ENCODE measurements at places on chromosomes 4 and X.

DNA sequence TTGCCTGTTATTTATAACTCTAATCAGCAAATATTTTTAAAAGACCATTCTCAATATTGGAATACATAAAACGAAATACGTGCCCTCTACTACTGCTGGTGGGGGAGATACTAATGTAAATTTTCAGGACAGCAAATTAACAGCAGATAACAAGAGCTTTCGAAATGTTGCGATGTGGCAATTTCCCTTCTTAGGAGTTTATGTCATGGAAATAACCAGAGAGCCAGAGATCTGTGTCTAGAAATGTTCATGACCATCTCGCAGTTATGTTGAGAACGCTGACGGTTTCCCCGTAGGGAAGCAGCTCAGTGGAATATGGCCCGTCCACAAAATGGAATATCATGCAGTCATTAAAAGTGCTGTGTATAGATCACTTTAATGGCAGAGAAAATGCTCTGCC lies 238.4 kb upstream of the PSAPL1 start:
- no peak for DNase-seq

- DNase-seq, result peak; percentile 17
Measured at GRCh38 chr4:8291701-8292477, 22.3 kb downstream of the HTRA3 start.

DNA sequence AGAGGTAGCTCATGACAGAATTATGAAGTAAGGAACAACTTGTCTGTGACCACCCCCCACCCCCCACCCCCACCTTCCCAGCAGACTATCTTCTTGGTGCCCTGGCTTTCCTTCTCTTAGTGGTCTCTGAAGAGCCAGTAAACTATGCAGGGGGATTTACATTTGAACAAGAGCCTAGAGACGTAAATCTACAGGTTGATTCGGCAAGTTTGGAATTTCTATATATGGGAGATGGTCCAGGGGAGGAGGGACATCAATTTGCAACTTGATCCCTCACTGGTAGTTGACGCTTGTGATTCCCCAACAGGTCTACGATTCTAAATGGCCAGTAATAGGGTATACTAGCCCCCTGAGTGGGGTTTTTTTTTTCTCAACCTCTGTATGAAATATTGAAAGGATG lies 36.7 kb downstream of the IL13RA1 start:
- DNase-seq, result no peak

GRCh38 chr4:30727409-30727808 lies 7.2 kb downstream of the PCDH7 start:
- no peak for DNase-seq

- no peak for DNase-seq
Measured at GRCh38 chrX:78958419-78959116, 13.4 kb downstream of the P2RY10 start.

- DNase-seq, result no peak
Measured at GRCh38 chr4:38587106-38587505, 76.9 kb upstream of the KLF3 start.

- no peak for DNase-seq
Measured at GRCh38 chr4:111639120-111639690, 506.0 kb upstream of the FAM241A start.

DNA sequence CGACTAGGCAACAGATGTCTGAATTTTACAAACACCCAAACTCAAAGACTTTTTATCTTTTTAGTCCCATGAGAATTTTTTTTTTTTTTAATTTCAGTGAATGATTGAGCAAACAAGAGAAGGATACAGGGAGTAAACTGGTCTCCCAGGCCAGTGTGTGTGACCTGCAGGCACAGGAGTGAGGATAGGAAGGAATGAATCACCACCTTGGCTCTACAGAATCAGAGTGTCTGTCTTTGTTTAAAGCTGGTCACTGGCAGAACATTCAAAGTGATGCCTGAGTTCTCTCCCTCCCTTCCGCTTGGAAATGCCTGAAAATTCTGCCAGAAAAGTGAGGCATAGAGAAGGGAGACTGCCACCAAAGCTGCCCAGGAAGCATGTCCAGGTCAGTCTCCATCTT lies 69.5 kb downstream of the PARM1 start:
- DNase-seq, result no peak

GRCh38 chr4:56540826-56541225 lies 35.2 kb downstream of the ARL9 start:
- DNase-seq, result no peak
